ENCODE measurements at places on chromosomes 6 and 20. TPM values are rescaled to one million over a fixed set of nuclear protein-coding genes. Genes with fewer than 3 reads are reported as not detected.

Gene RNF182
- total RNA-seq: 2.2 TPM

Gene SLC16A10
- total RNA-seq: 5.4 TPM

Gene AKIRIN2
- 32.9 TPM for total RNA-seq

Gene RHAG
- total RNA-seq: 2.5 TPM

Gene OOEP
- not detected for total RNA-seq

Gene GABBR1
- total RNA-seq: 58.4 TPM

Gene POU3F2
- not detected for total RNA-seq

Gene SLC17A9
- 2.5 TPM for total RNA-seq

Gene DNAH8
- total RNA-seq: not detected

Gene WDR27
- total RNA-seq: 41.5 TPM

Gene MMP24
- 0.98 TPM for total RNA-seq

DNA sequence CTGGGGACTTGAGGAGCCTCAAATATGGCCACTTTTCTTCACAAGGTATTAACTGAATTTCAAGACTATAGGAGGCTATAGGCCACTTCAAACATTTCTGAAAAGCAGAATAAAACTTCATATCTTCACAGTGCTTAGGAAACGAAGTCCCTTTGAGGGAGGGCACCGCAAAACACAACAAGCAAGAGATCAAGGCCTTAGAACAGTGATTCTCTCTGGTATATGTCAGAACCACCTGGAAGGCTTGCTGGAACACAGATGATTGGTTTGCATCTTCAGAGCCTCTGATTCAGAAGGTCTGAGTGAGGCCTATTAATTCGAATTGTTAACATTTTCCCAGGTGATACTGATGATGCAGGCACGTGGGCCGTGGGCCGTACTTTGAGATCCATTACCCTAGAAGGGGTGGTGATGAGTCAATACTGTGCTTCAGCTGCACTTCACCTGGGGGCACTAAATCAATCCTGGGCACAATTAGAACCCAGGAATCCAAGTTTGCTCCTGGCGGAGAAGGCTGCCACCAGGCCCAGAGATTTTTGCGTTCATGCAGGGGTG, 10.7 kb downstream of the SUN5 start:
- no peaks in the 10 kb centered on the region for H3K36me3 ChIP-seq
- no peaks in the 10 kb centered on the region for H3K4me1 ChIP-seq
- no peak overlapping the region for H3K4me3 ChIP-seq
- DNase-seq: no peak

DNA sequence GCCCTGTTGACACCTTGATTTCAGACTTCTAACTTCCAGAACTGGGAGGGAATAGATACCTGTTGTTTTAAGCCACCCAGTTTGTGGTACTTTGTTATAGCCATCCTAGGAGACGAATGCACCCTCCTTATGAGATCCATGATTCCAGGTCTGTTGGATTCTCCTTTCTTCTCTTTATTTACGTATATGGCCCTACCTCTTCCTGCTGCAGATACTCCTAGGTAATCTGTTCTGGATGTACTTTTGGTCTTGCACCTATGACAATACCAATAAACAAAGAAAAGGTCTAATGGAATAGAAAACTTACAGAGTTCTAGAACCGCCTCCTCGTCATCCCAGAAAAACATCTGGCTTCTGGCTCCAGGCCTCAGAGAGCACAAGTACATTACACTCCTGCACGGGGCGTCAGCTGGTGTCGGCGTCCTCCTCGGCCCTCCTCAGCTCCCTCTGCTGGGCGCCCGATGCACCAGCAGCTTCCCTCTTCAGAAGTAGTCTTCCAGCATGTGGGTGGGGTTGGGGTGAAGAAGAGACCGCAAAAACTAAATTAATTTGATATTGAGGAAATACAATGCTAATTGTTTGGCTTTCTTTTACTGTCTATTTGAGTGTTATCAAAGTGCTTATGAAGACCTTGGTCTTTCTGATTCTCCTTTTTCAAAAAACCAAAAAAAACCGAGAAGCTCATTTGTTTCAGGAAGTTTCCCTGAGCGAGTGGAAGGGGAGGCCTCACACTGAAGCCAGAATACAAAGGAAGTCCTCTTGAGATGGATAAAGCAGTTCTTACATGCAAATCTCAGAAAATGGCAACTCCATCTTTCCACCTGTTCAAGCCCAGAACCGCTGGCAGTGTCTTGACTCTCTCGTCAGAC, 9.7 kb upstream of the ATXN1 start:
- no peak for DNase-seq
- H3K27ac ChIP-seq: peak overlapping the region; percentile 14
- no peaks in the 10 kb centered on the region for H3K27me3 ChIP-seq
- no peaks in the 10 kb centered on the region for H3K36me3 ChIP-seq
- peaks cover 39% of the 10 kb centered on the region for H3K4me1 ChIP-seq
- H3K4me3 ChIP-seq: no peak overlapping the region

DNA sequence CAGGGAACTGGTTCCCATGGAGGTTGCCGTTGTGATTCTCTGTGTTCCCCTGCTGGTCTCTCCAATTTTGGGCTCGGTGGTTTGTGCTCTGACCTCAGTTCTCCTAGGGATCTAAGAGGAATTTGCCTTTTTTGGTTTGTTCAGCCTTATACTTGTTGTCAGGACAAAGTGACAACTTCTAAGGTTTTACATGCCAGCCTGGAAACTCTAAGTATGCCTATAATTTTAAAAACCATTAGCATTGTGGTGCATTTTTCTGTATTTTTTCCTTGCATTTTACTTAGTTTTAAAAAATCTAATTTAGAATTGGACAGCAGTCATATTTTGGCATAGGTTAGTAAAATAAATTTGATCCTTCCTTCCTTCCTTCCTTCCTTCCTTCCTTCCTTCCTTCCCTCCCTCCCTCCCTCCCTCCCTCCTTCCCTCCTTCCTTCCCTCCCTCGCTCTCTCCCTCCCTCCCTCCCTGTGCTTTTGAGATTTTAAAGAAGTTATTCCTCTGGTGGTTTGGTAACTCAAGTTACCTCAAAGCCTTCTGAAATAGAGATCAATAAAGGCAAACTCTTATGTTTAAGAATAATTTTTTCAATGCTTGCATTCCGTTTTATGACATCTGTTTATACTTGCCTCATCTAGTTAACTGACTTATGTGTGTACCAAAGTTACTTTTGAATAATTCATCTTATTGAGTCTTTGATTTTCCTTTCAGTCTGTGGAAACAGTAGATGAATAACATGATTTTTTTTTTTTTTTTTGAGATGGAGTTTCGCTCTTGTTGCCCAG, 141.3 kb upstream of the RGS17 start:
- H3K27ac ChIP-seq: no peak overlapping the region
- H3K27me3 ChIP-seq: no peaks in the 10 kb centered on the region
- no peak overlapping the region for H3K4me3 ChIP-seq
- no peaks in the 10 kb centered on the region for H3K4me1 ChIP-seq
- DNase-seq: no peak

- peaks cover 7% of the 10 kb centered on the region for H3K36me3 ChIP-seq
- no peak overlapping the region for H3K4me3 ChIP-seq
- H3K27me3 ChIP-seq: no peaks in the 10 kb centered on the region
- peaks cover 12% of the 10 kb centered on the region for H3K4me1 ChIP-seq
- no peak overlapping the region for H3K27ac ChIP-seq
Measured at GRCh38 chr6:106112433-106112832, 26.3 kb downstream of the PRDM1 start.

DNA sequence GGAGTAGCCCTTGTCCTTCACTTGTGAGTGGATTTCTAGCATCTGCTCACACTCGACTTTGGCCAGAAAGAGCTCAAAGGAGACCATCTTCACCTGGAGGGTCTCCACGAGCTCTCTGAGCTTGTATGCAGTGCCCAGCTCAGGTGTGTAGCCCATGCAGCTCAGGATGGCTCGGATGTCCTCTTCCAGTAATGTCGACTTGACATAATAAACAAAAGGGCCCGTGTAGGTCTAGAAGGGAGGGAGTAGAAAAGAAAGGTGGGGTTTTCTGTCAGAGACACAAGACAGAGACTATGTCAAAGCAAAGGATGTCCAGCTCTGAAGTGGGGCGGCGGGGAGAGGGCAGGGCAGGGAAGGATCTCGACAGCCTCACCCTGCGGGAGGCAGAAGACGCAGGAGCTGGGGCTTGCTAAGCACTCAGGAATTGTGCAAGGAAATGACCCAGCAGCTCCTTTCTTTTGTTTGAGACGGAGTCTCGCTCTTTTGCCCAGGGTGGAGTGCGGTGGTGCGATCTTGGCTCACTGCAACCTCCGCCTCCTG, 8.6 kb downstream of the SPATA2 start:
- DNase-seq: no peak
- H3K27me3 ChIP-seq: no peaks in the 10 kb centered on the region
- peaks cover 5% of the 10 kb centered on the region for H3K4me1 ChIP-seq
- peaks cover 38% of the 10 kb centered on the region for H3K36me3 ChIP-seq
- H3K27ac ChIP-seq: no peak overlapping the region
- H3K4me3 ChIP-seq: no peak overlapping the region

DNA sequence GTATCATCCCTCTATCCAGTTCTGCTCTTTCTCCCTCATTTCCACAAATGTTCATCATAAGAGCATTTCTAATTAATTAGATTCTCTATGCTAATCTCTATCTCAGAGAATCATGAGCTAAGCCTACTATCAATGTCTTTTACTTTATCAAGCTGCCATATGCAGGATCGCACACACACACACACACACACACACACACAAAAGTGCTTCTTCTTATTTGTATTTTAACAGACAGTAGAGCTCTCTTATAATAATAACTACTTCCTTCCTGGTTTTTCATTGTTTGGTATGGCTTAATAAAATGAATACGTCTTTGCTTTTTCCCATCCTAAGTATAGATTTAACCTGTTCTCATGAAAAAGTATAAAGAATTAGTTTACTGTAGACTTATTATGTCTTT, 170.2 kb downstream of the HAO1 start:
- no peak overlapping the region for H3K4me3 ChIP-seq
- no peaks in the 10 kb centered on the region for H3K27me3 ChIP-seq
- DNase-seq: no peak
- H3K4me1 ChIP-seq: no peaks in the 10 kb centered on the region

DNA sequence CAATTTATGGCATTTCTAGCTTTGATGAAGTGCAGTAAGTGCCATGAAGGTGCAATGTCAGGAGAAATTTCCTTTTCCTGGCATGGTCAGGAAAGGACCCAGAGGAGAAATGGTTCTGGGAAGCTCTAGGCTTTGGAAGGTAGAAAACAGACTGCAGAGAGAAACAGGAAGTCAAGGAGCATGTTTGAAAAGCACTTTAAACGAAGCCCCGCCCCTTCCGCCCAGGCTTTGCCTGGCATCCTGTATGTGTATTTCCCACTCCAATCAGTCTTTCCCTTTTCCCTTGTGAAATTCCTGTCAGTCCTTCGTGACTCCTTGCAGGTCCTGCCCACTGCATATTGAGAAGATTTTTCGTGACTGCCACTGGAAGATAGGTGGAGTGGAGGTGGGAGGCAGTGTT, 320.9 kb upstream of the SASH1 start:
- no peaks in the 10 kb centered on the region for H3K4me1 ChIP-seq
- no peaks in the 10 kb centered on the region for H3K36me3 ChIP-seq
- no peak overlapping the region for H3K4me3 ChIP-seq
- no peaks in the 10 kb centered on the region for H3K27me3 ChIP-seq

DNA sequence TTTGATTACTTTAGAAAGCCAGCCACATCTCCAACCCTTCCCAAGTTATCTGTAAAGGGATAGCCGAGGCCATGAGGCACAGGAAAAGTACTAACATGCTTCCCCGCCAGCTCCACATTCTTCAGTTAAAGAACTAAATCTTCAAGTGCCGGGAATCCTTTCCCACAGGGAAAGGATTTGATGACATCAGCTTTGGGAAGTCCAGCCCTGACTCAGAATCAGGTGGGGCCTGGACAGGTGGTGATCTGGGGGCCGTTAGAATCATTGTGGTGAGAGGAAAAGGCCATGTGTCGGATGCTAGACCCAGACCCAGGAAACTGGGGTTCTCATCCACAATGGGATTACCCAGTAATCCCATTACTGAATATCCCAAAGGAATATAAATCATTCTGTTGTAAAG, 580.0 kb downstream of the QKI start:
- no peak for DNase-seq
- no peaks in the 10 kb centered on the region for H3K27me3 ChIP-seq
- H3K4me1 ChIP-seq: no peaks in the 10 kb centered on the region
- H3K4me3 ChIP-seq: no peak overlapping the region

DNA sequence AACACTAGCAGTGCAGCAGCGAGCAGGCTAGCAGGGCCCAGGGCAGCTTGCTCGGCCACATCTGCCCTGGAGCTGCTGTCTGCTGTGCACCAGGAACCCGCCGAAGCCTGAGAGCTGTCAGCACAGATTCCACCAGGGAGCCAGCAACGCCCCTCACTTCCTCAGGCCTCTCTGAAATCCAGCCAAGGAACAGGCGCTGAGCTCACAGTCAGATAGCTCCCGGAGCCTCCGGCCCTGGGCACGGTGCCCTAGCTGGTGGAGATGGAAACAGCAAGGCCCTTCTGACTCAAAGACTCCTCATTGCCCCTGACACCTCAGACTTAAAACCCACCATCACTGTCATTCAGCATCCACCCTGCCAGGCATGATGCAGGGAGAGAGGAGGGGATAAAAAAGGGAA, 839.4 kb downstream of the MAFB start:
- H3K4me3 ChIP-seq: no peak overlapping the region
- H3K27ac ChIP-seq: no peak overlapping the region
- no peaks in the 10 kb centered on the region for H3K36me3 ChIP-seq
- DNase-seq: no peak
- H3K27me3 ChIP-seq: no peaks in the 10 kb centered on the region

DNA sequence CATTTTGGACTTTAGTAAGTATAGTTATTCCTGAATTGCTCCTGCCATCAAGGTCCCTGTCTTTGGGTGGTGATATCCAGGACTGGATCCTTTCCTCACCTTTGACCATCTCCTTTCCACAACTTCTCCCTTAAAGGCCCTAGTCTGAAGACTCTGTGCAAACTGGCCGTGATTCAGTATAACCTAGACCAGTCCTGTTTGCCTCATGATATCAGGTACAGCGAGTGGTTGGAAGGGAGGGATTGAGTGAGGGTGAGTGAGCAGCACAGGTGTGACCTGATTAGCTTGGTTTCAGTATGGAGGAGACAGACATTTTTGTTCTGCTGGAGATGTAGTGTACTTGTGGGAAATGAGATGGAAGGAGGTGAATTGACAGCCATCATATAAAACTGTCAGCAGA, 2.3 kb upstream of the RRP36 start:
- H3K4me3 ChIP-seq: no peak overlapping the region
- no peak overlapping the region for H3K27ac ChIP-seq
- no peak for DNase-seq
- no peaks in the 10 kb centered on the region for H3K27me3 ChIP-seq
- H3K36me3 ChIP-seq: peaks cover 23% of the 10 kb centered on the region

- H3K36me3 ChIP-seq: no peaks in the 10 kb centered on the region
- H3K4me1 ChIP-seq: no peaks in the 10 kb centered on the region
- no peaks in the 10 kb centered on the region for H3K27me3 ChIP-seq
- no peak for DNase-seq
Measured at GRCh38 chr6:137401088-137401487, 93.1 kb downstream of the OLIG3 start.

All from vagina (tissue), 2 donors.